Renal cortical epithelial cell (primary cell): ENCODE measurements at places on chromosomes 16 and 17. TPM values are rescaled to one million over a fixed set of nuclear protein-coding genes. Genes with fewer than 3 reads are reported as not detected.

DNA sequence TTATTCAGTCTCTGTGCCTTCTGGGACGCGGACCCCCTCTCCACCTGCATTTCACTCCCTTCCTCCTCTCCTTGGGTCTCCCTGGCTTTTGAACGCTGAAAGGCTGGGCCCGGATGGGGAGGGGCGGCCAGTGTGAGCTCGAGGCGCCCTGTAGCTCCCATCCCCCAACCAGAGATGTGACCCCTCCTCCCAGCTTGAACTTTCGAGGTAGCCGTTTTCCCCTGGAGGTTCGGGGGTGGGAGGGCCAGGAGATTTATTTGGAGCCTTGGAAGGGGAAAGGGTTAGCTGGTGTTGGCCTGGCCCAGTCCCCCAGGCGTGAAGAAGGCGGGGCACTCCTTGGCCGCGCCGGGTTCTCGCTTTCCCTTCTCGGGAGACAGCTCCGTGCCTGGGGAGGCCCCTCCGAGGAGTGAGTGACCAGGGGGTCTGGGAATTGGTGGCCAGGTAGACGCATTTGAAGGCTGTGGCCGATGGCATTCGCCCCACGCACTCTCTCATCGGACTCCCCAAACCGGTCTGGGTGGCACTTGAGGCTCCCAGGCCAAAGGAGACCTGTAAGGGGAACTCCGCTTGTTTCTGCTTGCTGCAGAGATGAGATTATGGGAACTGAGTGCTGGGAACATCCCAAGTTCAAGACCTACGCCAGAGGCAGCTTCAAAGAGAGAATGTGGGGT is 942 bp downstream of the LDAF1 start:
- DNase-seq = no peak

GRCh38 chr16:11471548-11471947 is 115.2 kb downstream of the LITAF start:
- DNase-seq = no peak

- peak; percentile 2 for DNase-seq
Measured at GRCh38 chr17:49915260-49915659, 53.7 kb upstream of the DLX4 start.

GRCh38 chr17:75011401-75012095 is 922 bp upstream of the MRPL58 start:
- DNase-seq = no peak

DNA sequence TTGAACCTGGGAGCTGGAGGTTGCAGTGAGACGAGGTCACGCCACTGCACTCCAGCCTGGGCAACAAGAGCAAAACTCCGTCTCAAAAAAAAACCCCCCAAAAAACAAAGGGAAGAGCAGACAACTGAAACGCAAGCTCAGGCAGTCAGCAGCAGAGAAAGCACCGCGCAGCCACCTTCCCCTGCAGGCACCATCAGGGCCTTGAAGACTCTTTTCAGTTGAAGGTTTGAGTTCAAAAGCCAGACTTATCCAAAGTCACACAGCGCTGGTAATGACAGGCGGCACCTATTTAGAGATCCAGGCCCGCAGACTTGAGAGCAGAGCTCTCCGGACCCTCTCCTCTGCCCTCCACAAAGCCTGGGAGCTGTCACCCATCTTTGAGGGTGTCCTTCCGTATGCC is 11.1 kb downstream of the ZBTB4 start:
- DNase-seq = no peak

The NPIPA3 gene
- total RNA-seq = 0.25 TPM in 1 of 2 replicates, not detected in the other

The CFAP119 gene
- total RNA-seq = 2.7 and 2.8 TPM in 2 replicates

The CCL1 gene
- total RNA-seq = not detected in 2 replicates
